ENCODE measurements at places on chromosomes 7 and 10.

DNA sequence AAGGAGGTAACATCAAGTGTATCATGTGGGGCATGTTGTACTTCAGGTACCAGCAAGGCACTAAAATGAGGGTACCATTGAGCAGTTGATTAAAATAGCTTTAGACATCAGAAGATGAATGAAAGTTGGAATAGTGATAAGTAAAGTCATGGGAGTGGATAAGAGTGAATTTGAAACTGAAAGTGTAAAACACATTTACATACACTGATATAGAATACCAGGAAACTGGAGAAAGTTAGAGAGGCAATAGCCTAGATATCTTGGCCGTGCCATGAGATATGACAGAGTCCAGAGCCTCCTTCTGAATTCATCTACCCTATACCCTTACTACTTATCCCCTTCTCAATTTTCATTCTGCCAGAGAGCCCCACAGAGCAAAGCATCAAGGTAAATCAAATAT is 76.6 kb downstream of the GRM3 start:
- DNase-seq, result no peak

DNA sequence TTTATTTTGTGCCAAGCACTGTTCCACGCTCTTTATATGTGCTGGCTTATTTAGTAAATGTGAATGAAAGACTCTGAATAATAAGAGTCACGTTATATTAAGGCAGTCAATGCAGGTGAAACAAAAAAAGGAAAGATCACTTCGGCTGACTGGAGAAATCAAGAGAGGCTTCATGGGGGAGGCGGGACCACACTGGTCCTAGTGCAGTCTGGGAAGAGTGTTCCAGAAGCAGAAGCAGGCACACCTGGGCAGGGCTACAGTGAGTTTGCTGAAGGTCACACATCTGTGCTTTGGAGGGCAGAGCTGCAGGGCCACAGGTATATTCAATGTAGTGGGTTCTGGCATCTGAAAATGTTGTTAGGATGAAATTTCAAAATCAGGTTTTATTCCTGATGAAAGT is 176.9 kb downstream of the PLXNA4 start:
- no peak for DNase-seq

DNA sequence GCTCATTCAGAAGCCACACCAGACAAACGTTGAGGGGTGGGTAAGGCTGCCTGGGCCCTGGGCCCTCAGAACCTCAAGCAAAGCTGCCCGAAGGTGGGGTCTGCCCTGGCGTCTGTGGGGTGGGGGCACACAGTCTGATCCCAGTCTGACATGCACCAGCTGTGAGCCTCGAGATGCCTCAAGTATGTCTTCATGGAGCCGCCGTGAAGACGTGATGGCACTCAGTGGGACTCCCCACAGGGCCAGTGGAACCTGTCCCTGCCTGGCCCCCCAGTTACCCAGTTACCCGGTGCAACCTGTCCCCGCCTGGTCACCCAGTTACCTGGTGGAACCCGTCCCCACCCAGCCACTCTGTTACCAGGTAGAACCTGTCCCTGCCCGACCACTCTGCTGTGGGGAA is 351.2 kb downstream of the PTPRN2 start:
- DNase-seq, result no peak

- DNase-seq, result no peak
These were observed 16.4 kb upstream of the FOXK1 start for GRCh38 chr7:4665661-4666060.

DNA sequence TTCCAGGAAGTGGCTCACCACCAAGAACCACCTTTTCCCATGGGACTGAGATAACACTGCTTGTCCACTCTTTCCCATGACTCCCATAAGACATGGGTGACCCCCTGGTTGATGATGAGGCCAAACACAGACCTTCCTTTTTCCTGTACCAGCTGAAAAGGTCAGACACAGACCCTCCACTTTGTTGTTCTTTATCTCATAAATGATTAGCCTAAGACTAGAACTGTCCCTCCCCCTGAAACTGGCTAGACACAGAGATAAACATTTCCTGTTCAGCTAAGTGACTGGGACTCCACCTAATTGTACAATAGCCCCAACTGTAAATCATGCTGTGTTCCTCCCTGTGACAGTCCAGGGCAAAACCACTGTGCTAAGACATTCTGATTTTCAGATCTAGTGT is 8.2 kb upstream of the NRG3 start:
- no peak for DNase-seq

DNA sequence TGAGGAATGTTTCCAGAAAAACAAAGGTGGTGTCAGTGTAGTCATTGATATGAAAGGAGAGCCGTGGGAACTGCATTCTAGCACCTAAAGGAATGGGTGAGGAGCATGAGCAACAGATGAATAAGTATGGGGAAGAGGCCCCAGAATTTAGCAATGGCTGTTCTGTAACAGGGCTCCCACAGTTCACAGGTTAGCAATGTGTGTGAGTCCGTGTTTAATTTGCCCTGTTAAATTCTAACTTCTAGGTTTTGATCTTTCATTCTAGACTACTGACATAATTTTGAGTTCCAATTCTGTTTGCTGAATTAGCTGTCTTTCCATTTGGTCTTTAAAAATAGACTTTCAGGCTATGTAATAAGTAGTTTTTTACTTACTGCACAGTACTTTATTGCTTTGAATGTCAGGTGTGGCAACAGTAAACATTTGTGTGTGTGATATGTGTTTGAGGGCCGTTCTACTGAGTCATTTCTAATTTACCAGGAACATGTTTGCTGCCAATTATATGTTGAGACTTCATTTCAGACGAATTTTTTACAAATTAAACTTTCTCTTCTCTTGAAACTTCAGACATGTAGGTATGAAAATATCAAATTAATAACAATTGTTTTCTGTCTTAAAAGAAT is 8.8 kb downstream of the STK17A start:
- DNase-seq, result no peak

- no peak for DNase-seq
These were observed 138.5 kb upstream of the PRKCQ start for GRCh38 chr10:6718550-6718949.

DNA sequence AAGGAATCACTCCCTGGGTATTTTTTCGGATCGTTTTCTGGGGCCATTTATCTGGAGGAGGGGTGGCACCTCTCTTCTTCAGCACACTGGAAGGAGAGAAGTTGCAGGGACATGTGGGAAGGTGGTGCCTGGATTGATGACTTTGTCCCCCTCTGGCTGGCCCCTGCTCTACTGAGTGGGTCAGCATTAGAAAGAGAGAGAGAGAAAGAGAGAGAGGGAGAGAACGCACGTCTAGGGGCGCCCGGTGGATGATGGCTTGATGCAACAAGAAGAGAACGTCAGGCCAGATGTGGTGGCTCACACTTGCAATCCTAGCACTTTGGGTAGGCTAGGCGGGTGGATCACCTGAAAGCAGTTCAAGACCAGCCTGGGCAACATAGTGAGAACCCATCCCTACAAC is 5.5 kb upstream of the MUC12 start:
- DNase-seq, result no peak

- no peak for DNase-seq
These were observed 130.2 kb downstream of the KCNMA1 start for GRCh38 chr10:77507291-77507880.

DNA sequence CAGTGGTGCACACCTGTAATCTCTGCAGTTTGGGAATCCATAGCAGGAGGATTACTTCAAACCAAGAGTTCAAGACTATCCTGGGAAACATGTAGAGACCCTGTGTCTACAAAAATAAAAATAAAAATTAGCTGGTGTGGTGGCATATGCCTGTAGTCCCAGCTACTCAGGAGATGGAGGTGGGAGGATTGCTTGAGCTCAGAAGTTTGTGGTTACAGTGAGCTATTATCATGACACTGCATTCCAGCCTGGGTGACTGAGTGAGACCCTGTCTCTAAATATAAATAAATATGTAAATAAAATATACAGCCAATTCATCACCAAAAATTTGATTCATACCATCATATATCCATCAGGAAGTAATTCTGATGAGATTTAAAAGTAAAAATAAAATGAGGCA is 60.9 kb downstream of the ANKRD7 start:
- DNase-seq, result no peak

DNA sequence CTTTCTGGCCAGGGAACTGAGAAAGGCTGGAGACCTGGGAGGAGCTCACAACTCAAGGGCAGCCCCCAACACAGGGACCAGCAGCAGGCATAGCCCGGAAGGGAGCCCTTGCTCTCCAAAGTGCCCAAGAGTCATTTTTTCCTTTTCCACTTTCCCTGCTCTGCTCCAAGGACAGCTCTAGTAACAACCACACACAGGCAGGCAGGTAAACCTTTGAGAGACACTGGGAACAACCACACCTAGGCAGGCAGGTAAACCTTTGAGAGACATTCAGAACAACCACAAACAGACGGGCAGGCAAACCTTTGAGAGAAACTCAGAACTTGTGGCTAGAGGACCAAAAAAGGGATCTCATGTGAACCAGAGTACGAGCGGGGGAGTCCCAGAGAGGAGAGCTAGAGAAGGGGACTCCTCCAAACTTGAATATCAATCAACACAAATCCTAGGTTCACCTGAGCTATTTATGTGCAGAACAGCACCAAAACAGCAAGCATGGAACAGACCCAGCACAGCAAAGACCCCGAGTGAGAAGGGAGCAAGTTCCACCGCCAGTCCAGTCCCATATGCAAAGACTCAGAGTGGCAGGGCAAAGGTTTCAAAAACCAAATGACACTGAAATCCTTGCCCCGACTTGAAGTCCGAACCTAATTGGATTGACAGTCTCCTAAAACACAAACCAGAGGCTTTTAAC is 33.6 kb upstream of the GUSB start:
- DNase-seq, result no peak

DNA sequence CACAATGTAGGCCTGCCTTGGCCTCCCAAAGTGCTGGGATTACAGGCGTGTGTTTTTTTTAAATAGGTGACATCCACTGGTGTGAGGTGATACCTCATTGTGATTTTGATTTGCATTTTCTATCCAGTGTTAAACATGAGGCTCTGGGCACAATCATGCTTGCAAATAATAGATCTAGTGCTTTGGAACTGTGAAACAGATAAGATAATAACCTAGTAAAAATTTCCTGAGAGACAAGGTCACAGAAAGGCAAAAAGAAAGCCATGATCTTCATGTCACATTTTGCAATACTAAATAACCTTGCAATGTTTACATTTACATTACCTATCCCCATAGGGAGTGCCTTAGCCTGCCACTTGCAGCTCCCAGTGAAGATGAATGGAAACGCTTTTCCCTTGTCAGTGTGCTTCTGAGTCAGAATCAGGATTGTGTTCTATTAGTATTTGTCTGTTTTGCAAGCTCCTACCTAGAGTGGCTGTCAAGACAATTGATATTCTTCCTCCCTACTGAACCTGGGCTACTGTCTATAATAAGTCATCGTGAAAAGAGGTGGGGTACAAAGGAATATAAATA is 256.5 kb downstream of the PHTF2 start:
- DNase-seq, result no peak

- no peak for DNase-seq
These were observed 28.0 kb upstream of the CTTNBP2 start for GRCh38 chr7:117901089-117901797.

DNA sequence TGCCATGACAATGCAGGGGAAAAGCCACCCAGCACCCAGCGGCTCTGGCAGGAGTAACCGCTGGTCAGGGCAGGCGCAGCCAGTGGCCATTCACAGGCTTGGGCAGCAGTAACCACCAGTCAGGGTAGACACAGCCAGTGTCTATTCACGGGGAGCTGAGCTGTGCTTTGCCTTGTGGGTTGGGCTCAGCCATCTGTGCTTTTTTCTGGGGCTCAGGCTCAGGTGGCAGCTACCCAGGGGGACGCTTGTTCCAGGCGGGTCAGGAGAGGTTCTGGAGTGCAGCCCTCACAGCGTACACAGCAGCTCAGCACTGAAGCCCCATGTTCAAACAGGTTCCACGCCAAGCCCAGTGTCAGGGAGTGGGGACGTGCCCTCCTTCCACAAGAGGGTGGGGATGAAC is 28.5 kb downstream of the FOXL3 start:
- no peak for DNase-seq

GRCh38 chr10:11700539-11700938 is 41.6 kb upstream of the ECHDC3 start:
- no peak for DNase-seq

- DNase-seq, result no peak
These were observed 10.8 kb upstream of the GALNT11 start for GRCh38 chr7:152014722-152015121.

- no peak for DNase-seq
These were observed 196.6 kb upstream of the FRMD4A start for GRCh38 chr10:14527134-14527844.

GRCh38 chr10:83262434-83262833 is 876.9 kb upstream of the GHITM start:
- DNase-seq, result no peak

- DNase-seq, result no peak
These were observed 295.9 kb downstream of the PTEN start for GRCh38 chr10:88159127-88159829.

- no peak for DNase-seq
These were observed 69.4 kb upstream of the HECTD2 start for GRCh38 chr10:91340613-91341362.

GRCh38 chr10:11831520-11831951 is 8.4 kb downstream of the PROSER2 start:
- DNase-seq, result no peak

- DNase-seq, result no peak
These were observed 61.5 kb upstream of the PRR15 start for GRCh38 chr7:29502133-29502532.

DNA sequence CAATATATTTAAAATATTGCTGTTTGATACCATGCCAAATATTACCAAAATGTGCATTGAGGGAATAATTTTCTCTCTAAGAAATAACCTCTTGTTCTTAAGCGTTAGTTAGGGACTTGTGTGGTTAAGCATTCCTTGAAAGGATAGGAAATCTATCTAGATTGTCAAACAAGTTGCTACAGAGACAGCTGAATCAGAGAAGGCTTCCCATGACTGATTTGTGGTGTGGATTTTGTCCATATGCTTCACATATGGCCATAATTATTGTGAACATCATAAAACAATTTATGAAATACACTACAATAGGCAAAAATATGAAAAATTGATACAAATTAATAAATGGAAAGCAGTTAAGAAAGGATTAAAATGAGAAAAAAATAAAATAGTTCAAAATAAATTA is 96.3 kb downstream of the GNAT3 start:
- no peak for DNase-seq

- no peak for DNase-seq
These were observed 133.7 kb upstream of the SH2B2 start for GRCh38 chr7:102152672-102153598.

- no peak for DNase-seq
These were observed 245.5 kb downstream of the SKAP2 start for GRCh38 chr7:26618898-26619297.

GRCh38 chr10:70270952-70271351 is 12.9 kb downstream of the NPFFR1 start:
- DNase-seq, result no peak

DNA sequence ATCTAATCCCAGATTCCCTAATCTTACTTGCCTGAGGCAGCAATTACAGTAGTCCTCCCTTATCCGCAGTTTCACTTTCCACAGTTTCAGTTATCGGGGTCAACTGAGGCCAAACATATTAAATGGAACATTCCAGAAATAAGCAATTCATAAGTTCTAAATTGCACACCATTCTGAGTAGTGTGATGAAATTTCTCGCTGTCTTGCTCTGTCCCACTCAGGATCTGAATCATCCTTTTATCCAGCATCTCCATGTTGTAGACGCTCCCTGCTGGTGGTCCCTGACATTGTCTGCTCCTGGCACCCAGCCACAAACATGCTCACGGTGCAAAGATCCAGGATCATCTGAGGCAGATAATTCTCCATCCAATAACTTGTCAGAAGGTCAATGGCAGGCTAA is 128.7 kb upstream of the CXCL12 start:
- no peak for DNase-seq

GRCh38 chr10:21527598-21528235 is 2.2 kb upstream of the SKIDA1 start:
- DNase-seq, result no peak

GRCh38 chr10:15370856-15371701 is at the start of gene FAM171A1:
Gene FAM171A1, minus strand, starts transcription at chr10:15371289. Its CDS starts 237 bp downstream, at chr10:15371052.
- peak; percentile 73 for DNase-seq
